Melanocyte of skin (primary cell): ENCODE measurements at places on chromosomes 1 and 21. TPM values are rescaled to one million over a fixed set of nuclear protein-coding genes. Genes with fewer than 3 reads are reported as not detected.

The CRB1 gene
- total RNA-seq, result under 0.01 and 1.0 TPM in 2 replicates

The SLC5A3 gene
- total RNA-seq, result 7.9 and 21.8 TPM in 2 replicates

The SLC6A17 gene
- total RNA-seq, result 0.69 and 1.5 TPM in 2 replicates

The ZSWIM5 gene
- total RNA-seq, result under 0.01 and 0.69 TPM in 2 replicates

The SPATA21 gene
- not detected in 2 replicates for total RNA-seq

The FAM229A gene
- 1.1 and 1.7 TPM in 2 replicates for total RNA-seq

The SELL gene
- 0.31 and 0.67 TPM in 2 replicates for total RNA-seq

The BEND5 gene
- total RNA-seq, result under 0.01 TPM in 1 of 2 replicates, not detected in the other

The GJC2 gene
- total RNA-seq, result under 0.01 and 0.62 TPM in 2 replicates

The FBXO42 gene
- 12.3 and 14.5 TPM in 2 replicates for total RNA-seq

The OR2T35 gene
- not detected in 2 replicates for total RNA-seq

The CHIA gene
- not detected in 2 replicates for total RNA-seq

The SUSD4 gene
- total RNA-seq, result not detected in 2 replicates

The RXFP4 gene
- total RNA-seq, result not detected in 2 replicates

The ANKRD34A gene
- 0.15 and 0.67 TPM in 2 replicates for total RNA-seq

The TRIM45 gene
- total RNA-seq, result 2.8 and 3.3 TPM in 2 replicates

The CCDC190 gene
- not detected in 2 replicates for total RNA-seq

The BECN2 gene
- total RNA-seq, result not detected in 2 replicates

The SCAF4 gene
- total RNA-seq, result 13.3 and 16.5 TPM in 2 replicates

The PTPN14 gene
- total RNA-seq, result 31.2 and 32.3 TPM in 2 replicates

The SV2A gene
- total RNA-seq, result 4.0 and 4.2 TPM in 2 replicates

The NKAIN1 gene
- total RNA-seq, result 0.67 and 0.77 TPM in 2 replicates

The OR6K3 gene
- not detected in 2 replicates for total RNA-seq

The NIBAN1 gene
- 15.6 and 16.3 TPM in 2 replicates for total RNA-seq

The PRAMEF6 gene
- not detected in 2 replicates for total RNA-seq

The CYP4B1 gene
- not detected in 2 replicates for total RNA-seq

The CYP4Z1 gene
- total RNA-seq, result not detected in 2 replicates

The NTNG1 gene
- 1.3 and 2.3 TPM in 2 replicates for total RNA-seq

The NBPF14 gene
- total RNA-seq, result 18.5 and 21.0 TPM in 2 replicates

The APCS gene
- total RNA-seq, result not detected in 2 replicates

The SPRR4 gene
- total RNA-seq, result not detected in 2 replicates
